ENCODE measurements at places on chromosomes 4 and X.

DNA sequence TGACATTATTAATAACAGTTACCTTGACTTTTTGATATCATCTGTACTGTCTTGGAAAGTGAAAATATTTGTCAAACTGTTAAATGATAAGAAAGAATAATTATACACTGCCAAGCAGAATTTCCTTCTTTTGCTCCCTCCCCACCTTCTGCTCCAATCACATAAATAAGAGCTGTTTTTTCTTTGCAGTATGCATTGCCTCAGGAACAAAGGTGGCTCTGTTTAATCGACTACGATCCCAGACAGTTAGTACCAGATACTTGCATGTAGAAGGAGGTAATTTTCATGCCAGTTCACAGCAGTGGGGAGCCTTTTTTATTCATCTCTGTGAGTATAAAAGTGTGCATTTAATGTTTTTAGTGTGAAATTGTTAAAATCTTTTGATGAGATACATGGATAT, 66.1 kb downstream of the CCKAR start:
- no peak for DNase-seq

GRCh38 chr4:153789741-153790499, 1.0 kb upstream of the SFRP2 start:
- DNase-seq, result no peak

- no peak for DNase-seq
These were observed 275.5 kb downstream of the PPARGC1A start for GRCh38 chr4:23614284-23614892.

GRCh38 chr4:24745172-24745895, 50.0 kb upstream of the SOD3 start:
- no peak for DNase-seq

DNA sequence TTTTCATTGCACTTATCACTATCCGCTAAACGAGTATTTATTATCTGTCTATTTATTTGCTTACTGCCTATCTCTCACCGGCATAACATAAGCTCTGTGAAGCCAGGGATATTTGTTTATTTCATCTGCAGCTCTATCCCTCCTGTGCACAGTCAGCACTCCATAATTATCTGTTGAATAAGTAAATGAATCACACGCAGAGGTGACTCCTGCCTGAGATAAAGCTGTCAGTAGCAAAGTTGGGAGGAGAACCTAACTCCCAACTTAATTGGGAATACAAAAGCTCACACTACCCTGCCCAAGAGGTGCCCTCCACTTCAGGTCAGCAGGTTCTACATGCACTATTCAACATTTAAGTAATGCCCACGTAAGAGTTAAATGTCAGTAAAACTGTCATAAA, 85.7 kb downstream of the CORIN start:
- DNase-seq, result no peak

GRCh38 chrX:39633293-39633692, 464.5 kb downstream of the BCOR start:
- no peak for DNase-seq

- no peak for DNase-seq
These were observed 75.0 kb upstream of the FAM9C start for GRCh38 chrX:13119386-13119785.

DNA sequence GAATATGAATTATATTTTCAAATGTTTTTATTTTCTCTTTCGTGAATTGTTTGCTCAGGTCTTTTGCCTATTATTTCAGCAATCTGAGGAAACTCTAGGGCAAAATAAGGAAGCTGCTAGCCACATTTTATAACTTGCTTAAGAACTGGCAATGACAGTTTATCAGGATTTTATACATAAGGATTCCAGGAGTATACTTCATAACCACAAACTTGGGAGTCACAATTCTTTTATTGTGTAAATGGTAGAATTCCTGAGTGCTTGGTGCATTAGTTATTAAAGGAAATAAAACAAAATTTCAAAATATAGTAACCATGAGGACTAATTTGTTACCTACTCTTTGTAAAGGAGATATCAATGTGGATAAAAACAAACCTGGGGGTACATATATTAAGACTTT, 54.4 kb downstream of the PALLD start:
- DNase-seq, result no peak

GRCh38 chr4:86033171-86033570, 326.7 kb downstream of the MAPK10 start:
- DNase-seq, result no peak

- DNase-seq, result no peak
These were observed 22.3 kb upstream of the VSIG1 start for GRCh38 chrX:108022491-108023089.

GRCh38 chr4:7933651-7934510, 5.8 kb downstream of the AFAP1 start:
- DNase-seq, result no peak

GRCh38 chr4:120918788-120919187, 3.7 kb downstream of the PRDM5 start:
- DNase-seq, result no peak

GRCh38 chr4:76211769-76212708, 1.6 kb downstream of the SCARB2 start:
- DNase-seq, result no peak

DNA sequence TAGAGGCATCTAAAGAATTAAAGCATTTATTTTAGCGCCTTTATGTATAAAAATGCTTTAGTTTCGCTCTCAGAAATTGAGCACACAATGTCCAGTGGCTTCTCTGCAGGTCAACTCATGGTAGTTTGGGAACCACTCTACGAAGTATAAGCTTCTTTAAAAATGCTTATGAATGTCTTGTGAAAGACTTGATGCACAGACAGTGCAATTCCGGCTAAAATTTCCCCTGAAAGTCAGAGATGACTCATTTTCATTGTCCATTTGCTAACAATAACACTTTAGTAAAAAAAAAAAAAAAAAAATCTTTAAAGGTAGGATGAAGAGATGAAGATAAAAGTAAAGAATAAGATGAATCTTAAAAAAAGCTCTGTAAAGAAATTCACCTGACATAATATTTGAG, 117.2 kb downstream of the PDHA2 start:
- DNase-seq, result no peak
